Substantia nigra (tissue), 51 donors: ENCODE measurements at places on chromosomes 4 and X.

DNA sequence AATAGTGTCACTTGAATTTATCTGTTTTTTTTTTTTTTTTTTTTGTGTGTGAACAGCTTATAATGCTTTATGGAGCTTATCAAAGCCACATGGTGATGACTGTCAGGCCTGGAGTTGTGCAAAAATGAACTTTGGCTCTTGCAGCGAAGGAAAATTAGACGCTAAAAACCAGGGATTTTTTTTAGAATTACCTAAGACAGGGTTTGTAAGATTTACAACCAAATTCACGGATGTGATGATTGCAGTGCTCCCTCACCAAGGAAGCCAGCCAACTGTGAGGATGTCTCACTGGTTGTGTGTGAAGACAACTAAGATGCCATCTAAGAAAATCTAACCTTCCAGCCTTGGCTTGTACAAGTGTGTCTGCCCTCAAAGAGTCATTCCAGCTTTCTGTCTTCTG lies 127.1 kb upstream of the SLC4A4 start:
- no peak for DNase-seq

- DNase-seq: no peak
Measured at GRCh38 chr4:2949782-2950125, 13.5 kb downstream of the NOP14 start.

DNA sequence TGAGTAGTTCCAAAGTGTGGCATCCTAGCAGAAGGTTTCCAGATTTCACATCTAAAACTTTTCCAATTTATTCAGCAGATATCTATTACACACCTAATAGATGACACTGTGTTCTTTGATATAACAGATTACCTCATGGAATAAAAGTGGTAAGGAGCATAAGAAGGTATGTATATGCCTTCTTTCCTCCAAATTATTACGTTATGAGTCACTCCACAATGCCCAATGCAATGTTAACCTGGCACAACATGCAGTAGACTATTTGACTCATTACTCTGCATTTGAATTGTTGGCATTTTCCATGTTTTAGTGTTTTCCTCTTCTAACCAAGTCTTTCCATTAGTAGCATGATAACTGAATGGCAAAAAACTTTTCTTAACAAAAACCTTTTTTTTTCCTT lies 383.6 kb downstream of the ADGRL3 start:
- no peak for DNase-seq

DNA sequence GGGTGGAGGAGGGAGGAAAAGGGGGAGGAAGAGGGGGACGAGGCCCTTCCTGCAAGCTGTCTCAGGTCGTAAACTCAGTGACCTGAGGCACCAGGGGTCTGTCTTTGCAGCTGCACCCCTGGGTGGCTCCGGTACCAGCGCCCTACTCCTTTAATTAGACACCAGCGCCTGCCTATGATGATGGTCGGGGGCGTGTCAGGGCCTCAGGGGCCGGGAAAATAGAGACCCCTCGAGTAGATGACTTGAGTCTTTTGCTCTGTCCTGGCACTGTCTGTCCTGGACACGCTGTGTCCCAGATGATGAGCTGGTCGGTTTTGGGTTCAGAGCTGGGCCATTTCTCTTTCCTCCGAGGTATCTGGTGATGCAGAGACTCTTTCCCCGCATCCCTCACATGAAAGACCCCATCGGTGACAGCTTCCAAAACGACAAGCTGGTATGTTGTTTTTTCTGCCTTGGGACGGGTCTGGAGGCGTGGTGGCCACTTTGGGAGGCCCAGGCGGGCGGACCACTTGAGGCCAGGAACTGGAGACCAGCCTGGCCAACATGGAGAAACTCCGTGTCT lies 11.2 kb downstream of the SLC25A6 start:
- DNase-seq: no peak

- no peak for DNase-seq
Measured at GRCh38 chrX:22577181-22577580, 304.5 kb downstream of the CBLL2 start.

DNA sequence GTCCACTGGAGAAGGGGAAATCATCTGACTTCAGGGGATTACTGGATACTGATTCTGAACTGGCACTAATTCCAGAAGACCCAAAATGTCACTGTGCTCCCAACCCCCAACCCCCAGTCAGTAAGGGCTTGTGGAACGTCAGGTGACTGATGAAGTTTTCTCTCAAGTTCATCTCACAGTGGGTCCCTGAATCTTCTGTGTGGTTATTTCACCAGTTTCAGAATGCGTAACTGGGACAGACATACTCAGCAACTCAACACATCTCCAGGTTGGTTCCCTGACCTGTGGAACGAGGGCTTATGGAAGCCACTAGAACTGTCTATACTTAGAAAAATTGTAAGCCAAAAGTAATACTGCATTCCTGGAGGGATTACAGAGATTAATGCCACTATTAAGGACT lies 45.3 kb downstream of the DDX60L start:
- no peak for DNase-seq

GRCh38 chrX:10582945-10583344 lies 37.4 kb downstream of the MID1 start:
- DNase-seq: no peak

GRCh38 chrX:120269373-120270035 lies 18.9 kb downstream of the ZBTB33 start:
- DNase-seq: no peak

- no peak for DNase-seq
Measured at GRCh38 chr4:54146139-54146538, 46.2 kb downstream of the GSX2 start.

GRCh38 chr4:142500966-142501365 lies 345.1 kb downstream of the INPP4B start:
- DNase-seq: no peak

DNA sequence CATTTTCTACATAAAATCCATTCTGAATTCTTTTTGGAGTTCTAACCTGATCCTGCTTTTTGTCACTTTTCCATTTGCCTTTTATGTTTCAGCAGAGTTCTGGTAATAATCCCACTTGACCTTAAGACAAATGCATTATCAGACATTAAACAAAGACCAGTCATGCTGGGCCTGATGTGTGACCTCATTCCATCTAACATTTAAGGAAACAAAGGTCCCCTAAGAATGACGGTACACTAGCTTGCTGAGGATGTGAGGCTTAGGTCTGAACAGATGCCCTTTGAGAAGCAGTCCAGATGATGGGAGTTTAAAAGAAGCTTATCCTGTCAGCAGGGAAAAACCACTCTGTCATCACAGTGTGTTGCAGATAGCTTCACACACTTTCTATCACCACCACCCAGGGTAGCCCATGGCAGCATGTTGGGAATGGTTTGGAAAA lies 38.1 kb upstream of the PDE5A start:
- DNase-seq: no peak

GRCh38 chr4:2261853-2262144 lies at the start of gene MXD4:
MXD4 (minus strand) TSS chr4:2262109; CDS start chr4:2261980, 129 bp downstream.
- DNase-seq: no peak

DNA sequence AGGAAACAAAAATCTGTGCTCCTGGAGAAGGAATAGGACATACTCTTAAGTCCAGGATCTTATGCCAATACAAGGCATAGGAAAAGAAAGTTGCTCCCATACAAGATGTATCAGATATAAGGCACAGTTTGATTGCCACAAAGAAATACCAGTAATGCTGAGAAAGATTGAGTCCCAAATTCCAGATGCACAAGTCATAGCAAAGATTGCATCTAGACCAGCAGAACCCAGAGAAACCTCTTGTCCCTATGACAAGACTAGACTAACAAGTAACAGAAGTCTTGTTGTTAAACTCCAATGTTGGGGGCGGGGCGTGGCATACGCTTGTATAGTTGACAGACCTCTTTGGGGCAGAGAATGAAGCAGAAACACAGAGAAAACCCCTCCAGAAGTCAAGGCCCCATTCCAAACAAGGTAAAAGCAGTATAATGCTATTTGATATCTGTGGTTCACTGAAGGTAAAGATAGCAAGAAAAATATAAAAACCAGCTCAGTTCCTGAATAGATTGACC lies 671.5 kb upstream of the GRIA3 start:
- no peak for DNase-seq

- peak; percentile 16 for DNase-seq
Measured at GRCh38 chr4:54840992-54841768, 183.4 kb downstream of the KIT start.

DNA sequence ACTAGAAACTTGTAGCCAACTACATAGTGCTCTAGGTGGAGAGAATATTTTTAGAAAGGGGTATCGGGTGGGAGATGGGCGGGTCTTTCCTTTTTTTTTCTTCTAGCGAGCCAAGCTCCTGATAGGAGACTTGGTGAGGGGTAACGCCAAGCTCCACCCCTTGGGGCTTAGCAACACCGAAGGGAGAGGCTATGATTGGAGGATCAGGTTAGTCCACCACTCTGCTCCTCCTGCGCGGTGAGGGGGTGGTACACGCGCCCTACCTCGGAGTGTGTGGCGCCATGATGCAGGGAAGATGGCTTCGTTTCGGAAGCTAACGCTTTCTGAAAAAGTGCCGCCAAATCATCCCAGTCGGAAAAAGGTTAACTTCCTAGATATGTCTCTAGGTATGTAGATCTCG lies at the start of gene LUZP4:
LUZP4 (plus strand) TSS at position 251 of the 400 bp plus-strand sequence; CDS start at position 296, 45 bp downstream.
- no peak for DNase-seq

GRCh38 chr4:103400405-103400804 lies 202.3 kb upstream of the CENPE start:
- DNase-seq: no peak

- DNase-seq: peak; percentile 35
Measured at GRCh38 chrX:18886344-18887161, 97.4 kb downstream of the PHKA2 start.

GRCh38 chr4:8025668-8026067 lies 86.0 kb upstream of the AFAP1 start:
- no peak for DNase-seq

DNA sequence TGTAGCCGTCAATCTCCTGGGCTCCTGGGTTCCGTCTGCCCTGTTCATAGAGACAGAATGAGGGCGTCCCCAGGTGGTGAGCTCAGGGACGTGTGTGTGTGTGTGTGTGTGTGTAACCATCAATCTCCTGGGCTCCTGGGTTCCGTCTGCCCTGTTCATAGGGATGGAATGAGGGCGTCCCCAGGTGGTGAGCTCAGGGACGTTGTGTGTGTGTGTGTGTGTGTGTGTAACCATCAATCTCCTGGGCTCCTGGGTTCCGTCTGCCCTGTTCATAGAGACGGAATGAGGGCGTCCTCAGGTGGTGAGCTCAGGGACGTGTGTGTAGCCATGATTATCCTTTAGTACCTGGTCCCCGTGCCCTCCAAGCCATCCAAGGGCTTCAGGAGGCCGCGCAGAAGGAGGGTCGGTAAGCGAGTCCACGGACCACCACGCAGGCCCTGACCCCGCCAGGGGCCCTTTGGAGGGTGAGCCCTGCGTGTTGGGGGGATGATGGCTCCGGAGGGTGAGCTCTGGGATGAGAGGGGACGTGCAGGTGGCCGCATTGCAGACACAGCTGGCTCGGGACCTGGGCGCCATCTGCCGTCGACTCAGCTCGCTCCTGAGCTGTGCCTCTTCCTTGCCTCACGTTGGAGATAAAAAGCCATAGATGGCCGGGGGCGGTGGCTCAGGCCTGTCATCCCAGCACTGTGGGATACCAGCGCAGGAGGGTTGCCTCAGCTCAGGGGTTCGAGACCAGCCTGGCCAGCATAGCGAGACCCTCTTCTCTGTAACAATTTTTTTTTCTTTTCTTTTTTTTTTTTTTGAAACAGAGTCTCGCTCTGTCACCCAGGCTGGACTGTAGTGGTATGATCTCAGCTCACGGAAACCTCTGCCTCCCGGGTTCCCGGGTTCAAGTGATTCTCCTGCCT lies 5.4 kb upstream of the GTPBP6 start:
- no peak for DNase-seq

- no peak for DNase-seq
Measured at GRCh38 chrX:41588271-41588670, 100.5 kb upstream of the GPR34 start.

GRCh38 chrX:18360867-18361266 lies 6.4 kb upstream of the SCML2 start:
- DNase-seq: no peak

GRCh38 chr4:132108784-132109183 lies 1040.3 kb upstream of the PCDH10 start:
- DNase-seq: no peak

- no peak for DNase-seq
Measured at GRCh38 chrX:114134465-114134864, 449.4 kb upstream of the HTR2C start.

- DNase-seq: no peak
Measured at GRCh38 chr4:92122911-92123310, 180.9 kb upstream of the GRID2 start.

DNA sequence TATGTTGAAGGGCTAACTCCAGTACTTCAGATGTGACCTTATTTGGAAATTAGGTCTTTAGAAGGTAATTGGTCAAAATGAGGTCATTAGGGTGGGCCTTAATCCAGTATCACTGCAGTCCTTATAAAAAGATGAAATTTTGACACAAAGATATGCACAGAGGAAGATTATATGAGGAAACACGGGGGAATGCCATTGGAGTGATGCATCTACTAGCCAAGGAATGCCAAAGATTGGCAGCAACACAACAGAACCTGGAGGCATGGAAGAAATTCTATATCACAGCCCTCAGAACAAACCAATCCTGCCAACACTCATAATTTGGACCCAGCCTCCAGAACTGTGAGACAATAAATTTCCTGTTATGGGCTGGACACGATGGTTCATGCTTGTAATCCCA lies 17.6 kb downstream of the TRIM61 start:
- DNase-seq: no peak

GRCh38 chrX:136754651-136755050 lies 26.1 kb downstream of the ARHGEF6 start:
- DNase-seq: peak; percentile 19

GRCh38 chr4:181845617-181846016 lies 397.6 kb upstream of the TENM3 start:
- DNase-seq: no peak

DNA sequence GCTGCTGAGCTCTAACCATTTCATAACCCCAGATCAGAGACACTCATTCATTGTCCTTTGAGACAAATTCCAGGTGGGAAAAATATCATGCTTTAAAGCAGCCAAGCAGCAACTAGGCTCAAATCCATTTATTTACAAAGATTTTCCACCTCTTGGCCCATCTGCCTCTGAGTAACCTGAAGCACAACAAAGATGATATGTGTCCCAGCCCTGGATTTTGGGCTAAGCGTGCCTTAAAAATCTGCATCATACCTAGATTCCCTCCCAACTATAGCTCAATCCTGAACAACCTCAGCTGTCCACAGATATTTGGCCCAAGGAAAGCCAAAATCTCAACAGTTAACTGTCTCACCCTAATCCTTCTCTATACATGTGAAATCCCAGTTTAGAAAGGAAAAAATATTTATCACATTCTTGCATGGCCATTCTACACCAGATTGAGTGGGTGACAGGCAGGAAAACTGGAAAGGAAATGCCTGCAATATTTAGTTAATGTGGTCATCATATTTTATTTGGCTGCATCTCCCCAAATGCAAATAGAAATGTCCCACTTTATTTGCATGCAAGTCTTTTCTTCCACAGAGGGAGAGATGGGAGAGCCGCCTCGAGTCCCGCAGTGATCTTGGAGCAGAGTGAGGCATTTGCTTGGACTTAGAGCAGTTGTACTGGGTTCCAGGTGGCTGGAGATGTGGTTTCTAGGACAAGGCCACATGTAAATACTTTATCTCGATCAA lies 146.4 kb upstream of the EOLA2 start:
- no peak for DNase-seq
